ENCODE measurements at places on chromosomes 4 and X. TPM values are rescaled to one million over a fixed set of nuclear protein-coding genes. Genes with fewer than 3 reads are reported as not detected.

Gene PHOX2B
- not detected for total RNA-seq

Gene ZNF674
- 6.7 TPM for total RNA-seq

Gene RTL9
- total RNA-seq = not detected

Gene STK32B
- 0.61 TPM for total RNA-seq

Gene AIFM1
- total RNA-seq = 13.4 TPM

Gene CT45A2
- total RNA-seq = not detected

Gene FRG1
- total RNA-seq = 38.6 TPM

Gene ZMAT1
- total RNA-seq = 25.9 TPM

Gene ARSJ
- 1.6 TPM for total RNA-seq

Gene SLC26A1
- total RNA-seq = 0.23 TPM

Gene CCNB3
- total RNA-seq = 2.1 TPM

Gene PAGE1
- not detected for total RNA-seq

DNA sequence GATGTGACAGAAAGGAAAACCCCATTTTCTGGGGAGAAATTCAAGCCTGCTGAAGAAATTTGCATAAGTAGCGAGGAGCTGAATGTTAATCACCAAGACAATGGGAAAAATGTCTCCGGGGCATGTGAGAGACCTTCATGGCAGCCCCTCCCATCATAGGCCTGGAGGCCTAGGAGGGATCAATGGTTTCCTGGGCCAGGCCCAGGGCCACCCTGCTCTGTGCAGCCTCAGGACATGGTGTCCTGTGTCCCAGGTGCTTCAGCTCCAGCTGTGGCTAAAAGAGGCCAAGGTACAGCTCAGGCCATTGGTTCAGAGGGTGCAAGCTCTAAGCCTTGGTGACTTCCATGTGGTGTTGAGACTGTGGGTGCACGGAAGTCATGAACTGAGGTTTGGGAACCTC is 31.2 kb downstream of the ETDB start:
- no peak for DNase-seq

DNA sequence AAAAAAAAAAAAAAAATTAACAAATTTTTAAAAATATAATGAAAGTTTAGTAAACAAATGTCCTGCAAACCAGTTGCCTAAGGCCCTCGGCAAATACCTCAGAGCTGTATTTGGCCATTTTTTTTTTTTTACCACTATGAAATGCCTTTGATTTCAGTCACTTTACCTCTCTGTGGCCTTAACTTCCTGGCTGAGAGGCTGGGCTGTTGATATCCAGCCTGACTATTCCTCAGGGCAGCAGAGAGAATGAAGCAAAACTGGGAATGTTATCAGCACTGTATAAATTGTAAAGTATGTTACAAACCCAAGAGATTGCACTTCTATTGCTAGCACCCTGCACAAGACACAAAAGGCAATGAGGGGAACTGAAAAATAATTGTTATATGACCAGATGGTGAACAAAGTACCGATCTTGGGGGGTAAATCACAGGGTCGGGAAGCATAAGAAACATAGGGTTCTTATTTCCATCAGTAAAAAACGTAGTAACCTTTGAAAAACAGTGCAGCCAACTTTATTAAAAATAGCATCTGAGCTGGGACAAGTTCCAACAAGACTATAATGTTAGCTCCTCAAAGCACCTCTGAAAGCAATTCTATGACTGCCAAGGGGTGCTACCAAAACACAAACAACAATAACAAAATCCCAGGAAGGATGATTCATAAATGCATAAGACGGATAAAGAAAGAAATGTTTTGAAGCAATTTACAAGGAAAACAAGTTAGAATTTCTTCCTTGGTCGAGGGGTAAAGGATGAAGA is 18.1 kb downstream of the USP46 start:
- DNase-seq = no peak

DNA sequence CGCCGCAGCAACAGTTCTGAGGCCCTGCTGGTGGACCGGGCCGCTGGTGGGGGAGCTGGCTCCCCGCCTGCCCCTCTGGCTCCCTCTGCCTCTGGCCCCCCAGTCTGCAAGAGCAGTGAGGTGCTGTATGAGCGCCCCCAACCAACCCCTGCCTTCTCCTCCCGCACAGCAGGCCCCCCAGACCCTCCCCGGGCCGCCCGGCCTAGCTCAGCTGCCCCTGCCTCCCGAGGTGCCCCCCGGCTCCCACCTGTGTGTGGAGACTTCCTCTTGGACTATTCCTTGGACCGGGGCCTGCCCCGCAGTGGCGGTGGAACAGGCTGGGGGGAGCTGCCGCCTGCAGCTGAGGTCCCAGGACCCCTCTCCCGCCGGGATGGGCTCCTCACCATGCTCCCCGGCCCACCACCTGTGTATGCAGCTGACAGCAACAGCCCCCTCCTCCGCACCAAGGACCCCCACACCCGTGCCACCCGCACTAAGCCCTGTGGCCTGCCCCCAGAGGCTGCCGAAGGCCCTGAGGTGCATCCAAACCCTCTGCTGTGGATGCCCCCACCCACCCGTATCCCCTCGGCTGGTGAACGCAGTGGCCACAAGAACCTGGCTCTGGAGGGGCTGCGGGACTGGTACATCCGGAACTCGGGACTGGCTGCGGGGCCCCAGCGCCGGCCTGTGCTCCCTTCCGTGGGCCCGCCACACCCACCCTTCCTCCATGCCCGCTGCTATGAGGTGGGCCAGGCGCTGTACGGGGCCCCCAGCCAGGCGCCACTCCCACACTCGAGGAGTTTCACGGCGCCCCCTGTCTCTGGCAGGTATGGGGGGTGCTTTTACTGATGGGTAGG is 6.3 kb downstream of the PRAF2 start:
- DNase-seq = no peak

DNA sequence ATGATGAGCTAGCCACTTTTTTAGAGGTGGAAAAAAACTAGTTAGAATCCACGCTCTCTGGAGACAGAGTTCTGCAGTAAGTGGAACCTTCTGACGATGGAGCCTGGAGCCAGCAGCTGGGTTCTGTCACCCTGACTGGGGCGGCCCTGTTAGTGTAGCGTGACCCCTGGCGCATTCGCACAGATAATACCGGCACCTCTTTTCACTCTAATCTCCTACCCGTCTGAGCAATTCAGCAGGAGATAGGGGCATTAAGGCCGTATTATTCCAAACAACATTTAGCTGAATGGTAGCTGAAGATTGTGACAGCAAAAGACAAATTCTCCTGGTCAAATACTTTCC is 292.6 kb downstream of the FBXO8 start:
- DNase-seq = no peak

DNA sequence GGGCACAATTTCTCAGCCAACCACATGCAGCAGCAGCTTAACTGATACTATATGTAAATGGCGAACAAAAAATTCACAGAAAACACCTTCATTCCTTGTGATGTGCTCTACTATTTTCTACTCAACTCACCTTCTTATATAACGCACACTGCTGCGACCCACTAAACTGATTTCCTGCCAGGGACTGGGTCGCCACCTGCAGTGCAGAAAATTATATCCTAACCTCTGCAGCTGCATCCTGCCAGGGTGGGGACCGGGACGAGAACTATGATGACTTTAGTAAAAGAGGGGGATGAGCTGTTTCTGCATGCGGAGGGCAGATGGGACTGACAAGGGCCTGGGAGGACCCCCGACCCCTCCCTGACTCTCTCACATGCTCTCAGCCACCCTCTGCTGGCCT is 27.4 kb downstream of the ABLIM2 start:
- no peak for DNase-seq

GRCh38 chr4:170134821-170135220 is 45.1 kb upstream of the AADAT start:
- no peak for DNase-seq

GRCh38 chr4:680928-681645 is 6.7 kb downstream of the MYL5 start:
- peak; percentile 91 for DNase-seq

DNA sequence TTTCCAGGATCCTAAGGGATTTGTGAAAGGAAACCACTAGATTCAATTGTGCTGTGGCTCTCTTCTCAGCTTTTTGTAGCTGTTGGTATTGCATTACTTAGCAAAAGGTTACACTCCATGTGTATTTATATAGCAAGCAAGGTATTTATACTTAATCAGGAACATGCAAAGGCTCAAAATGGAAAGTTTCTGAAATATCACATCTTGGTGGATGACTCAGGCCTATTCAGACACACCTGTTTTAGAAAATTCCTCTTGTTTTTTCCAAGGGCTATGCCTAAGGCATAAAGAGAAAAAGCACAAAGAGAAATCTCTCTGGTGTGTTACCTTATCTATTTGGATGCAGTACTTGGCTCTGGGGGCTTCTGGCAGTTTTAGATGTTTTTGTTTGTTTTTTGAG is 144.4 kb upstream of the GALNT7 start:
- DNase-seq = no peak

DNA sequence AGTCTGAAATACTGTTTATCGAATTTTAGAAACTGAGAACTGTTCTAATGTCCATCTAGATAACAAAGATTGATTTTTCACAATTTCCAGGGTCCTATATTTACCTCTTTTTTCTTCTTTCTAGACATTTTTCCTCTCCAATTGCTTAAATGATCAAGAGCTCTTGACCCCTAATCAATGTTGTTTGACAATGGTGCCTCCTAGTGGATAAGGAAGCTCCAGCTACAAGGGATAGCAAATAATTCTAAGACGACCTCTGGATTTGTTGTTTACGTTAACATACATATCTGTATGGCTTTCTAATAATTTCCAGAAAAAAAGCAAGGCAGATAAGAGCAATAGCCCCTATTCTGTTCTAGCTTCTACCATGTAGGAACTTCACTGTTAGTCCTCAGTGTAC is 35.8 kb downstream of the GPR82 start:
- DNase-seq = no peak

- no peak for DNase-seq
Measured at GRCh38 chr4:42640613-42641012, 16.3 kb downstream of the ATP8A1 start.

DNA sequence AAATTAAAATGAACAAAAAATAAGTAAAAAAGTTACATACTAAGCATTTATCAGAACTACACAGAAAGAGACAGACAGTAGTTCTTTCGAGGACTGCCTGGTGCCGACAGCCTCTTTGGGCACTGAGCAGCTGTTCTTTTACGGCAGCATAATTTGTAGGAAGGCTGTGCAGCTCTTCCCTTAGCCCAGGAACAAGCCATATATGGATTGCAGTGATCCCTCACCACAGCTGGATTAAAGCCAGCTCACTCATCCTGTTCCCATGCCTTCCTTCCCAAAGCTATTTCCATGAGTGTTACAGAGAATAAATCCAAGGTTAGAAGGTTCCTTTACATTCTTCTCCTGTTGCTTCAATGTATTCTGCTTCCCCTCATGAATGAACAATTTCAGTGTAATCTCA is 71.7 kb downstream of the DDX60L start:
- no peak for DNase-seq

DNA sequence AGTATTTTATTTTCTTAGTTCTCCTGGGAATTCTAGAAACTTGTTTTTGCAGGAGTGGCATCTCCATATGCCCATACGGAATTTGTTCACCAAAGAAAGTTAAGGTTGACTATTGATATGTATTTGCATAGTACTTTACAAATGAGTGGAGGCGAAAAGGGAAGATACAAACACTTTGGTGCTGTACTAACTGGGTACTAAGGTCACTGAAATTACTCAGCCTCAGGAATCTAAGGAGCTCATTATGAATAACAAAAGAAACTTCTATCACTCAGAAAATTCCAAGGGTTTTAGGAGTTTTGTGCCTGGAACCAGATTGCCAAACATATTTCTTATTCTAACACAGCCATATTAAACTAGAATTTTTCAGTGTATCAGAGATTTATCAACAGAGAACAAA is 27.4 kb upstream of the TMPRSS11B start:
- no peak for DNase-seq

DNA sequence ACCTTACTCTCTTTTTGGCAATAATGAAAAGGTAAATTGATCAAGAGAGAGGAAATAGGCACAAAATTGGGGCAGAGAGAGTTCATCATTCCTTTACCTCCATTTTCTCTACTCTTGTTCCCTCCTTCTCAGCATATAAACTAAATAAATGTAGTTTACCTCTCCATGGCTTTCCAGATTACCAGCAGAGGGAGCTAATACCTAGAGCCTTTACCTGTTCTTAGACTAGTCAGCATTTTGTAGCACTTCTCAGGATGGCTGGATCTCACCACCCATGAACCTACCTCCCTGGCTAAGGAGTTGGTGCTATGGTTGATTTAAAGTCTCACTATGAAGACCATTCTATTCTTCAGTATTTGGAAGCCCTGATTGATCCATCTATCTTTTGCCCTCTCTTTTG is 15.7 kb downstream of the OFD1 start:
- DNase-seq = no peak

- DNase-seq = no peak
Measured at GRCh38 chr4:115671581-115671980, 558.2 kb upstream of the NDST4 start.

- no peak for DNase-seq
Measured at GRCh38 chr4:150049682-150050081, 28.6 kb upstream of the DCLK2 start.

DNA sequence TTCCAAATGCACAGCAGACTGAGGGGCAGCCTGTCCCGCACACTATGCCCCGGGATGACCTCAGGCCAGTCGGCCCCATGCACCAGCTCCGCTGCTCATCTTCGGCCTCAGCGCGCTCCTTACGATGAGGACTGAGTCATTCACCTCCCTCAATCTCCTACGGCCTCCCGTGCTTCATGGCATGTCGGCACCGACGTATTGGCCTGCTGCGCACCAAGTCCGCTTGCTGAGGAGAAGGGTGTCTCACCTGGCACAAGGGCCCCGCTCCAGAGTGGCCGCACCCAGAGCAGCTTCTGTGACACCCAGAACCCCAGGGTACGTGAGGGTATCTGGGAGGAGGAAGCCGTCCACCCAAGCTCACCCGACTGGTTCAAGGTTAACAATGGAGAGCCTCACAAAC is 35.5 kb downstream of the GAK start:
- no peak for DNase-seq

DNA sequence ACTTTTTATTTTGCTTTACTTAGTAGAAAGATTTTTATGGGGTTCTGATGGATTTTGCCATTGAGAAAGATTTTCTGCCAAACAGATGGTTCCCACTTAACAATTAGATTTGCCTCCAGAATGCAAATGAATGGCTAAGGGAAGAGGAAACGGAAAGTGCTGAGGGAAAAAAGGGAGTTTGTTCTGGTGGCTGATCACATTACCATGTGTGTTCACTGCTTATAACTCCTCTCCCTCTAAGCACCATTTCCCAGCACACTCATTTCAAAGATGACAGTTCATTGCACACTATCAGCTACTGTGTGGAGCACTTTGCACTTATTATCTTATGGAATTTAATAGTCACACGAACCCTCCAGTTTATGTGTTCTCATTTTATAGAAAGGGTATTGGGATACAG is 68.0 kb upstream of the GRID2 start:
- DNase-seq = no peak

GRCh38 chr4:181823645-181824044 is 419.6 kb upstream of the TENM3 start:
- DNase-seq = no peak

DNA sequence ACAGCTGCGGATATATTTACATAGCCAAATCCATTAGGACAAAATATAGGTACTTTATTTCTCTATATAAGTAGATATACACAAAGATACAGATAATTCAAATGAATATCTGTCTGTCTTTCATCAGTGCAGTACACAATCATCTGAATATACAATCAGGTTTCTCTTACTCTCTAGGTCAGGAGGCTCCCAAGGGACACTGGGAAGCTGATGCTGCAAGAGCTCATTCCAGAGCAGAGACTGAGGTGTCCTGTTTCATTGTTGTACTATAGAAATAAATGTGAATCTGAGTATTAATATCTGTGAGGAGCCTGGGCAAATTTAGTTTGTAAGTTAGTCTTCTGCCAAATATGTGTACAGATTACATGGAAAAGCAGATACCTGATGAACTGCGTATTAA is 4.2 kb downstream of the TLL1 start:
- DNase-seq = no peak

GRCh38 chr4:73583666-73584065 is 36.6 kb downstream of the RASSF6 start:
- DNase-seq = no peak

- DNase-seq = no peak
Measured at GRCh38 chr4:184988611-184989010, 29.7 kb upstream of the HELT start.

All from spleen (tissue), 13 donors.